ENCODE measurements at places on chromosomes 1 and 21.

DNA sequence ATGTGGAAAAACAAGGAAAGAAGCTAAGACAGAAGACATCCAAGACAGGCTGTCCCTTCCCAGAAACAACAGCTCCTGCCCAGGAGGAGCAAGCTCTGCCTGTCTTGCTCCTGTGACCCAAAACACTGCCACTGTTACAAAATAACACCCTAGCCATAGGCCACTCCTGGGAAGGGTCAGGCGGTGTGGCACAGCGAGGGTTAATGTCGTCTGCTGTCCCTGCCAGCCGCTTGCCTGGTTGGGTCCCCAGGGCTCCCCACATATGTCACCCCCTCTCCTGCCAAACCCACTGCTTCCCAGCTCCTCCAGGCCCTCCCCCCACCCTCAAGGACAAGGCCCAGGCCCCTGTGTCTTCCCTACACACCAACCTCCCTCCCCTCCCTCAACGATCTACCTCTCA is 3.9 kb upstream of the NHLH1 start:
- DNase-seq: no peak
- H3K4me3 ChIP-seq: no peak overlapping the region
- no peaks in the 10 kb centered on the region for H3K4me1 ChIP-seq
- H3K36me3 ChIP-seq: peaks cover 9% of the 10 kb centered on the region
- no peak overlapping the region for H3K27ac ChIP-seq

- DNase-seq: no peak
- no peaks in the 10 kb centered on the region for H3K4me1 ChIP-seq
- no peak overlapping the region for H3K4me3 ChIP-seq
- no peaks in the 10 kb centered on the region for H3K27me3 ChIP-seq
- no peak overlapping the region for H3K27ac ChIP-seq
- no peaks in the 10 kb centered on the region for H3K36me3 ChIP-seq
These were observed 148.2 kb upstream of the COL11A1 start for GRCh38 chr1:103256490-103256889.

DNA sequence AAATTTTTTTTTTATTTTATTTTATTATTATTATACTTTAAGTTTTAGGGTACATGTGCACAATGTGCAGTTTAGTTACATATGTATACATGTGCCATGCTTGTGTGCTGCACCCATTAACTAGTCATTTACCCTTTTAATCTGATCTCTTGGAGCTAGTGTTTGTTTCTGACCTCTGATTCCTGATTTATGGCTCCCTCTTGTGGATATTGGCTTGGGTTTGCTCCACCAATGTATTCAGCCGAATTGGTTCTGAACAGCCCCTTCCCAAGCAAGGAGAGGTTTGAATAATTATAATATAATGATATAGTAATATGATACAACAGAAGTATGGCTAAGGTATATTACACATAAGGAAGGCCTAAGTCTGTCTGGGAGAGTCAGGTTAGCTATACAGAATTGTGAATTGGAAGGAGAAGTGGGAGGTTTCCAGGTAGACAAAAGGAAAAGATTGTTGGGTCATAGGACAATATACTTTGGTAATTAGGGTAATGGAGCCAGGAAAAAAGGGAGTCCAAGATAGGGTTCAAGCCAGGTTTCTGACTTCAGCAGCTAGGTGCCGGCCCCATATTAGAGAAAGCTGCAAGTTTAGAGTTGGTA is 53.1 kb upstream of the HMCN1 start:
- H3K4me1 ChIP-seq: peaks cover 21% of the 10 kb centered on the region
- no peak overlapping the region for H3K4me3 ChIP-seq
- H3K27me3 ChIP-seq: no peaks in the 10 kb centered on the region
- H3K27ac ChIP-seq: no peak overlapping the region
- H3K36me3 ChIP-seq: no peaks in the 10 kb centered on the region
- peak; percentile 22 for DNase-seq

- H3K27me3 ChIP-seq: no peaks in the 10 kb centered on the region
- H3K4me1 ChIP-seq: peaks cover 25% of the 10 kb centered on the region
- peaks cover 51% of the 10 kb centered on the region for H3K36me3 ChIP-seq
- H3K4me3 ChIP-seq: no peak overlapping the region
These were observed 32.5 kb downstream of the XKR8 start for GRCh38 chr1:27992276-27992675.

DNA sequence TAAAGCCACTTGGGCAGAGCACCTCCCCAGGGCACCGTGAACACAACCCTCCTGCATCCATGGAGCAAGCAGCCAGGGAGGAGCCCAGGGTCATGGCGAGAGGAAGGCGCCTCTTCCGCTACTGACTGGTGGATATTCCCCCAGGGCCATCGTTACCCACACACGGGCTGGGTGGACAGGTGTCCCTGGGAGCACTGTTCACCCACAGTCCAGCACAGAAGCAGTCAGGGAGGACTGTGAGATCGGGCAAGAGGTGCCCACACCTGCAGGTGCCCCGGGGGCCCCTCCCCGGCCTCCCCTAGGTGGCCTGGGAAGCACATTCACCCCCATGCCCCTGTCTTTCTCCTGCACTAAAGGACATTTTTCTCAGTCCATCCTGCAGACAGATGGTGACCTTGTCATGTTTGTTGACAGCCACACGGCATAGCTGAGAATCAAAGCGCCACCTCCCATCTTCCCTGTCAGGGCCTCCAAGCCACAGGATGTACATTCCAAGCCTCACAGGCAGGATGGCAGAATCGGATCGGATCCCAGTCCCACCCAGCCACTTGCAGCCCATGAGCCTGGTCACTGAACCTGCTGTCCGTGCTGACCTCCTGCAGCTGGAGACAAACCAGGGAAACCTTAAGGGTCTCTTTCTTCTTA is 160.2 kb downstream of the PRDM16 start:
- H3K4me3 ChIP-seq: no peak overlapping the region
- no peak for DNase-seq
- H3K27ac ChIP-seq: no peak overlapping the region
- no peaks in the 10 kb centered on the region for H3K4me1 ChIP-seq
- H3K27me3 ChIP-seq: no peaks in the 10 kb centered on the region
- no peaks in the 10 kb centered on the region for H3K36me3 ChIP-seq

GRCh38 chr1:226653311-226653921 is 85.7 kb downstream of the ITPKB start:
- H3K27ac ChIP-seq: no peak overlapping the region
- peak; percentile 84 for DNase-seq
- peaks cover 44% of the 10 kb centered on the region for H3K4me1 ChIP-seq

DNA sequence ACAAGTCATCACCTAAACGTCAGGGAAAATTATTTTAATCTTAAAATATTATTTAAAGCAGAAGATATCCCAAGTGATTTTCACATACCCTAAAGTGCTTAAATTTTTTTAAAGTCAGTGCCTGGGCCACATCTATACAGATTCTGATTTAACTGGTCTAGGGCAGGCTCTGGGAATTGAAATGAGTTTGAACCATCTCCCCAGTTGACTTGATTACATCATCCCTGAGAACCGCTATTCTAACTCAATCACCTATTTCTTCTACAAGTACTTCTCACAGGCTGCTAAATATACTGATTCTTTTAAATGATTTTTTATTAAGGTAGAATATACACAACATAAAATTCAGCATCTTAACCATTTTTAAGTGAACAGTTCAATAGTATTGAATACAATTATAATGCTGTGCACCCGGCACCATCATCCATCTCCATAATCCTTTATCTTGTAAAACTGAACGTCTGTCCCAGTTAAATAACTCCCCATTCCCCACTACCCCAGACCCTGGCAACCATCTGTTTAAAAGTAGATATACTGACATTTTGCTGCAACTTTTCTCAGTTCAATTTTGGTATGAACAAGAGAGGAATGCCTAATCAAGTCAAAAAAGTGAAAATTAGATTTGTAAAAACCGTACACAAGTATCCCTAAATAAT is 19.5 kb downstream of the GART start:
- H3K36me3 ChIP-seq: peaks cover 40% of the 10 kb centered on the region
- no peak overlapping the region for H3K4me3 ChIP-seq
- no peak overlapping the region for H3K27ac ChIP-seq
- no peak for DNase-seq
- no peaks in the 10 kb centered on the region for H3K4me1 ChIP-seq

GRCh38 chr1:30872948-30873263 is 35.7 kb downstream of the SDC3 start:
- H3K27ac ChIP-seq: no peak overlapping the region
- H3K4me3 ChIP-seq: no peak overlapping the region
- peaks cover 3% of the 10 kb centered on the region for H3K4me1 ChIP-seq
- no peaks in the 10 kb centered on the region for H3K36me3 ChIP-seq

GRCh38 chr1:59522925-59523505 is 226.1 kb downstream of the FGGY start:
- no peak overlapping the region for H3K27ac ChIP-seq
- H3K36me3 ChIP-seq: no peaks in the 10 kb centered on the region
- H3K4me1 ChIP-seq: no peaks in the 10 kb centered on the region
- H3K4me3 ChIP-seq: no peak overlapping the region
- no peak for DNase-seq
- H3K27me3 ChIP-seq: no peaks in the 10 kb centered on the region

DNA sequence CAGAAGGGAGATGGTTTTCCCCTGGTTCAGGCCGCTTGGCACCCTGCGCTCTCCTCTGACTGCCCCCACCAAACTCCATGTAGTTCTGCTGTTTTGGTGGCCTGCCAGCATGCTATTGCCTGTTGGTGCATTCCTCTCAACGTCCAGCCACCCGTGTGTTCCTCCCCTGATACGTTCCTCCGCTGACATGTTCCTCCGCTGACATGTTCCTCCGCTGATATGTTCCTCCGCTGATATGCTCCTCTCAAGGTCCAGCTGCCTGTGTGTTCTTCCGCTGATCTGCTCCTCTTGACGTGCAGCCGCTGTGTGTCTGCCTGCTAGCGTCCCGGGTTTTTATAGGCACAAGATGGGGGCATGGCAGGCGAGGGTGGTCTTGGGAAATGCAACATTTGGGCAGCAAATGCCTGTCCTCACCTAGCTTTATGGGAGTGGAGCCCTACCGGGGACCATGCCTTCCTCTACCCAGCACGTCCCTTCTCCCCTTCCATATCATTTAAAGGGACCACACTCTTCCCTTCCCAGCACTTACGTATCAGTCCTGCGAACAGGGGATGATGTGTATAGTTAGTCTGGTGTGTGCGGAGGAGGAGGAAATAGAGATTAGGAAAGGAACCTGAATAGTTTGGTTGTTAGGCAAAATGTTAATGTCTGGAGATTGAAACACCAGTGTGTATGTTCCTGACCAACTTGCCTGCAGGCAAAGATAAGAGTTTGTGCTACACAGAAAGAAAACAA is 40.6 kb upstream of the PLA2G5 start:
- H3K36me3 ChIP-seq: no peaks in the 10 kb centered on the region
- no peak overlapping the region for H3K4me3 ChIP-seq
- no peak for DNase-seq
- no peak overlapping the region for H3K27ac ChIP-seq

DNA sequence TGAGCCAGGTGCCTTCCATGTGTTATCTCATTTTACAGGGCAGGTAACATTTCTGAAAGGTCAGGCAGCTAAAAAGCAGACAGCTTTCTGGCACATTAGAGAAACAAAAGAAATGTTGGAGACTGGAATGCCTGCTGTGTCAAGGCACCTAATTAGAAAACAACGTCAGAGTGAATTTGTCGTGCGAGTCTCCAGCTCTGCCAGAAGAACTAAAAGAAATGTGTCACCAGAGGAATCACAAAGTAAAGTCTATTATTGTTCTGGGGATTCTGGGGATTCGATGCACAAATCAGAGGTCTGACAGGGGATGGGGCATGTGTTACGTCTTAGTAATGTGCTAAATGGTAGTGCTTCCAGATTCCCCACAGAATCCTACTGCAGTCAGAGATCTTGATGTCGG is 89.3 kb downstream of the EDEM3 start:
- H3K27ac ChIP-seq: no peak overlapping the region
- peaks cover 2% of the 10 kb centered on the region for H3K4me1 ChIP-seq
- no peak overlapping the region for H3K4me3 ChIP-seq
- no peaks in the 10 kb centered on the region for H3K36me3 ChIP-seq
- H3K27me3 ChIP-seq: peaks cover 12% of the 10 kb centered on the region

DNA sequence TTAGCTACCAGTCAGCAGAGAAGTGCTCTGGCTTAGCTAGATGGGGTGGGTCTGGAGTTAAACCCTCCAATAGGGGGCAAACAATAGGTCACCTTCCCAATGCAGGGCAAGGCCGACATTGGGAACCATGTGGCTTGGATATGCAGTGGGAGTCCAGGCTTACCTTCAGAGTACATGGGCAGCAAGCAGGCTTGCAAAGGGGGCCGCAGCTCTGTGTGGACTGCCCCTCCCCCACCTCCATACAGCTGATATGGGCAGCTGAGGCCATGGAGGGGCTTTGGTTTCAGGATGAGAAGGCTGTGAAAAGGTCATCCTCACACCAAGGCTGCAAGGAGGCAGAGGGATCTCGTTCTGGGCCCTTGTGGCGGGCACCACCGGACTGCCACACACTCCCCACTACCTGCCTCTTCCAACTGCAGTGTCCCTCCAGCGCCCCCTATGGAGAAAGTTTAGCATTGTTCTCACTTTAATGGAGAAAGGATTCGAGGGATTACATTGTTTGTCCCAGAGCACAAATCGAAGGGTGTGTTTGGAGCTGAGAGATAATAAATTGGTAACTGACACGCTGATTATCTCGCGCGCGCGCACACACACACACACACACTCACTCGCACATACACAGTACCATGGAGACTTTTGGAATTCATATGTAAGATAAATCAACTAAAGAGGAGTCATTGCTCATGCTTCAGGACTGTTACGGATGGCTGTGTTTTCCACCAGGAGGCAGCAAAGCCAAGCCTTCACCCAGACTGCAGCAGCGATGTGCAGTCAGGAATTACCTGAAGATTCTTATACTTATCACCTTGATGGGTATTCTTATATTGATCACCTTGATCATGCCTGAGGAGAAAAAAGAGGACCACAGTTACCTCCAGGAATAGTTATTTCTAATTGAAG is 7.0 kb upstream of the SMCP start:
- DNase-seq: peak; percentile 4
- H3K36me3 ChIP-seq: no peaks in the 10 kb centered on the region
- no peak overlapping the region for H3K4me3 ChIP-seq
- no peaks in the 10 kb centered on the region for H3K4me1 ChIP-seq
- no peak overlapping the region for H3K27ac ChIP-seq
- peaks cover 3% of the 10 kb centered on the region for H3K27me3 ChIP-seq

- no peak overlapping the region for H3K27ac ChIP-seq
- H3K4me3 ChIP-seq: no peak overlapping the region
- no peak for DNase-seq
- H3K4me1 ChIP-seq: peaks cover 8% of the 10 kb centered on the region
These were observed 23.6 kb upstream of the GBP1 start for GRCh38 chr1:89088572-89088971.

- peaks cover 79% of the 10 kb centered on the region for H3K4me1 ChIP-seq
- H3K27me3 ChIP-seq: no peaks in the 10 kb centered on the region
- H3K36me3 ChIP-seq: peaks cover 7% of the 10 kb centered on the region
- peak overlapping the region; percentile 92 for H3K27ac ChIP-seq
These were observed 166.1 kb downstream of the HIVEP3 start for GRCh38 chr1:41752514-41753170.

- H3K27me3 ChIP-seq: no peaks in the 10 kb centered on the region
- peaks cover 37% of the 10 kb centered on the region for H3K36me3 ChIP-seq
- H3K4me1 ChIP-seq: peaks cover 53% of the 10 kb centered on the region
- no peak for DNase-seq
These were observed 147.8 kb downstream of the PGBD5 start for GRCh38 chr1:230278376-230278775.

GRCh38 chr1:198491028-198491427 is 49.5 kb downstream of the ATP6V1G3 start:
- DNase-seq: no peak
- no peak overlapping the region for H3K27ac ChIP-seq
- no peaks in the 10 kb centered on the region for H3K4me1 ChIP-seq
- H3K4me3 ChIP-seq: no peak overlapping the region

- no peaks in the 10 kb centered on the region for H3K27me3 ChIP-seq
- H3K36me3 ChIP-seq: peaks cover 2% of the 10 kb centered on the region
- peaks cover 12% of the 10 kb centered on the region for H3K4me1 ChIP-seq
These were observed 23.6 kb downstream of the SLC37A1 start for GRCh38 chr21:42537106-42537742.
